ENCODE measurements at places on chromosomes 16 and 17. TPM values are rescaled to one million over a fixed set of nuclear protein-coding genes. Genes with fewer than 3 reads are reported as not detected.
A peak's percentile ranks its signal among the peaks of the same experiment; 100 is the strongest.

Gene DNAI2
- polyA plus RNA-seq, result 5.4 TPM

Gene CRHR1
- 10.4 TPM for polyA plus RNA-seq

Gene CETP
- polyA plus RNA-seq, result 3.9 TPM

GRCh38 chr17:77863814-77864161, 94.7 kb upstream of the TNRC6C start:
- no peak for DNase-seq

Gene ANKRD13B
- polyA plus RNA-seq, result 76.2 TPM

- DNase-seq, result no peak
These were observed 6.0 kb upstream of the RNF213 start for GRCh38 chr17:80254396-80255251.

Gene POLR3E
- 58.9 TPM for polyA plus RNA-seq

GRCh38 chr17:22253007-22253406, 560.7 kb downstream of the KCNJ18 start:
- DNase-seq, result no peak

Gene HBA2
- polyA plus RNA-seq, result 1,875 TPM

- DNase-seq, result peak; percentile 19
These were observed 136.9 kb upstream of the DYNLRB2 start for GRCh38 chr16:80403894-80404293.

- no peak for DNase-seq
These were observed 3.5 kb upstream of the CDC6 start for GRCh38 chr17:40284085-40284713.

GRCh38 chr16:49504626-49505025, 131.0 kb downstream of the C16orf78 start:
- DNase-seq, result no peak

Gene RAB11FIP4
- polyA plus RNA-seq, result 45.1 TPM

GRCh38 chr17:56593646-56594319, at the start of gene NOG:
Gene NOG, plus strand, starts transcription at chr17:56593699. Its CDS starts 525 bp downstream, at chr17:56594224.
- DNase-seq, result no peak

- DNase-seq, result no peak
These were observed 111.3 kb upstream of the SMURF2 start for GRCh38 chr17:64773386-64773835.

Gene GLIS2
- polyA plus RNA-seq, result 27.4 TPM

Gene HASPIN
- polyA plus RNA-seq, result 1.6 TPM

Gene LRRC37A
- polyA plus RNA-seq, result 3.5 TPM
